Globus pallidus (tissue), 1 donor: ENCODE measurements at places on chromosomes 11 and 22.

DNA sequence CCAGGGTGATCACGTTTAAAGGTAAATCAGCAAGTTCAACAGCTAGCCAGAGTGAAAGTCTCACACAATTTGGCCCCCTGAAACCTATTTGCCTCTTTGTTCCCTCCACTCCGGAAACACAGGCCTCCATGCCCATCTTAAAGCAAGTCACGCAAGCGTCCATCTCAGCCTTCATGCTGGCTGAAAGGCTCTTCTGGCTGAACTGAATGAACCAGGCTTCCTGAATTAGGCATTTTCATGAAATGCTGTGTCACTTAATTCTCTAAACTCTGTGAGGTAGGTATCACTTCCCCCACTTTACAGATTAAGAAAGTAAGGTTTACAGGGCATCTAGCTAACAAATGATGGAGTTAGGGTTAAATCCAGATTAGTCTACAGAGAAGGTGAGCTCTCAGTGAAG is 1.4 kb downstream of the SLC25A17 start:
- no peak for DNase-seq

GRCh38 chr11:110786226-110786902 is 74.1 kb upstream of the ARHGAP20 start:
- DNase-seq = no peak

- DNase-seq = no peak
Measured at GRCh38 chr22:32606181-32606580, 131.6 kb downstream of the FBXO7 start.

GRCh38 chr11:19903620-19904069 is 191.0 kb downstream of the NAV2 start:
- peak; percentile 75 for DNase-seq

DNA sequence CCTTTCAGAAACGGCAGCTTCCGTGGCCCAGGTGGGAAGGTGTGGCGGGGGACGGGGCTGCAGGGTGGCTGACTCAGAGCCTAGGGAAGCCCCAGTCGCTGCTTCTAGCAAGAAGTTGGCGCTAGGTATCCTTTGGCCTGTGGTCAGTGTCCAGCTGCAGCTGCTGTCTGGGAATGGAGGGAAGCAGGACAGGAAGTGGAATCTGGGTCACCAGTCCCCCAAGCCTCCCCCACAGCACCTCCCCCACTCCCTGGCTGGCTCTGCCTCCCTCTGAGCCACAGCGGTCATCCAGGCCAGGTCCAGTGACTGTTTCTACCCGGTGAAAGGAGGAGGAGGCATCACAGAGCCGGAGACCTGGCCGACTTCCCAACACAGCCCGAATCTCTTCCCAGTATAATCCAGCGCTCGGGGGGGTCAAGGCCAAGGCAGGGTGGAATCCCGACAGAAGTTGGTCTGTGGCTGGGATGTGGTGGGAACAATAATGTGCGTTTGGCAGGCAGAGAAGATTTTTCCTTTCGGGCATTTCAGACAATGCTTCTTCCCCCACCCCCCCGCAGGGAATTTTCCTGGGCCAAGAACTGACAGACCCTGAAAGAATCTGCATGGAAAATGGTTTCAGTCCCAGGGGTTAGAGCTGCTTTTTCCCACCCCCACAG is 45.1 kb downstream of the C11orf96 start:
- peak; percentile 59 for DNase-seq

GRCh38 chr22:44245438-44245837 is 64.7 kb downstream of the PARVG start:
- no peak for DNase-seq

GRCh38 chr11:61776561-61777075 is 15.8 kb downstream of the TMEM258 start:
- DNase-seq = peak; percentile 75

DNA sequence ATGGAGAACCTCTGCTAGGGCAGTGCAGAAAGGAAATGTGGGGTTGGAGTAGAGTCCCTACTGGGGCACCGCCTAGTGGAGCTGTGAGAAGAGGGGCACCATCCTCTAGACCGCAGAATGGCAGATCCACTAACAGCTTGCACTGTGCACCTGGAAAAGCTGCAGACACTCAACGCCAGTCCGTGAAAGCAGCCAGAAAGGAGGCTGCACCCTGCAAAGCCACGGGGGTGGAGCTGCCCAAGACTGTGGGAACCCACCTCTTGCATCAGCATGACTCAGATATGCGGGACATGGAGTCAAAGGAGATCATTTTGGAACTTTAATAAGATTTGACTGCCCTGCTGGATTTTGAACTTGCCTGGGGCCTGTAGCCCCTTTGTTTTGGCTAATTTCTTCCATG is 8.7 kb downstream of the TSKU start:
- no peak for DNase-seq

DNA sequence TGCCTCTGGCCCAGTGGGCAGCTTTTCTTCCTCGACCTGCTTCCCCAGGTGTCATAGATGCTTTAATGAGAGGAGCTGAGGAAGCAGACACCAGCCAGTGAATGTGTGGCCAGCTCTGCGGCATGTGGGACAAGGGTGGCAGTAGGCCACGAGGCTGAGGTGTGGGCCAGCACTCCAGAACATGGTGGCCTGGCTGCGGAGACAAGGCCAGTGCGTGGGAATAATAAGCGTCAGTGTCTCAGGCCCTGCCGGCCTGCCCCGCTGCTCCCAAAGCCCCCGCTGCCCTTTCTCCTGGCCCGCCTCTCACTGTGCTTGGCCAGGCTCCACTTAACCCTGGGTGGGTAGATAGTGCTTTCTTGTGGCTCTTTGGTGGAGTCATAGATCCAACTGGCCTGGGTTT is 2.1 kb downstream of the MAPK8IP1 start:
- no peak for DNase-seq

GRCh38 chr11:126163074-126163700 is 48.3 kb downstream of the RPUSD4 start:
- no peak for DNase-seq

DNA sequence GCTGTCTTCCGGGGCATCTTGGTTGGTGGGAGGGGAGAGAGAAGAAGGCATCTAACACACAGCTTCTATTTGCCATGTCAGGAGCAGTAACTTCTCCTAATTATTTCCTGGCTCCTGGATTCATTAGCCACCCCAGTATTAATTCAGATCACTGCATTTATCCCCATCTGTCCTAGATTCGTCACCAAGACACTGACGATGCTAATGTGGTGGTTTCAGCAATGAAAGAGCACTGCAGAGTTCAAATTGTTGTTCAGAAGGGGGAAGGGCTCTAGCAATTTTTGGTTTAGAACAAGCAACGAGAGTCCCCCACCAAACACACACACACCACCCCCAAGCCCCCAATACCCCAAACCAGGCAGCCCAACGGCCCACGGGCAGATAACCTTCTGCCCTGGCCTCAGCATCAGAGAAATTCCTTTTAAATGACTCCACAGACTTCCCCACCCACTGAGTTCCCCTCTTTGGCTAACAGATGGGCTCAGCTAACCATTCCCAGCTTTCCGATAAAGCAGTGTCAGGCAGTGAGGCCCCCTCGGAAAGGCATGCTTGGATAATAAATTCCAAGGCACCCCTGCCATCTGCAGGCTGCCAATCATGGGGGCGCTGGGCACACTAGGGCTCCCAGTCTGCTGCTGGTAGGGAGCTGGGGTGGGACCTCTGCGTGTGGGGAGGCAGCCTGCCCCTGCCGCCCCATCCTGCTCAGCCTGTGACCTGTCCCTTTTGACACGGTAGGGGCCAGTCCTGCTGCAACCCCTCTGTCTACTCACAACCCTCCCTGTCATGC is 453.5 kb downstream of the MIAT start:
- no peak for DNase-seq

- no peak for DNase-seq
Measured at GRCh38 chr11:110428040-110428439, 1.7 kb upstream of the FDX1 start.

- no peak for DNase-seq
Measured at GRCh38 chr11:68977781-68978625, 2.8 kb downstream of the MRGPRD start.

- peak; percentile 95 for DNase-seq
Measured at GRCh38 chr11:117600234-117600783, 196.7 kb downstream of the DSCAML1 start.

DNA sequence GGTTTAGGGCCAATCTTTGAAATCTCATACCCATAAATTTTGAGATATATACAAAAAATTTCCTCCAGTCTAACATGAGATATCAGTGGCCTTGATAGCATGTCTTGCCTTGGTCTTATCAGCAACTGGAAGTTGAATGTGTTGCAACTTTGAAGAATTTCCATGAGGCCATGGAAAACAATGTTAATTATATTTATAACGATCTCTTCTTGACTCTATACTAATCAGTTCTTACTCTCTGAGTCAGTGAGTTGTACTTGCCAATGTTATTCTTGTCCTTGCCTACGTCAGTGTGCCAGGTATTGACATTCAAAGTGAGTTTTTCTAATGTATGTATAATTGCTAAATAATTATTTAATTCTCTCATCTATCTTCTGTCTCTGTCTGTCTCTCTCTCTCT is 535.1 kb downstream of the KCNA4 start:
- no peak for DNase-seq

- DNase-seq = no peak
Measured at GRCh38 chr22:20437613-20438426, at the start of gene SCARF2. TSS of gene SCARF2 (minus strand) at chr22:20437825. CDS start at chr22:20437754, 71 bp downstream.

DNA sequence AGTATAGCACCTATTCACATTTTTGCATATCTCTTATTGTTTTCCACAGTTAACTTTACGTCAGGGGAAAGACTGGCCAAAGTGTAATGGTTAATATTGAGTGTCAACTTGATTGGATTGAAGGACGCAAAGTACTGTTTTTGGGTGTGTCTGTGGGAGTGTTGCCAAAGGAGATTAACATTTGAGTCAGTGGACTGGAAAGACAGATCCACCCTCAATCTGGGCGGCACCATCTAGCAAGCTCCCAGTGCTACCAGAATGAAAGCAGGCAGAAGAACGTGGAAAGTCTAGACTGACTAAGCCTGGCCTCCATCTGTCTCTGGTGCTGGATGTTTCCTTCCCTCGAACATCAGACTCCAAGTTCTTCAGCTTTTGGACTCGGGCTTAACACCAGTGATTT is 1900.7 kb upstream of the RAG2 start:
- DNase-seq = no peak

DNA sequence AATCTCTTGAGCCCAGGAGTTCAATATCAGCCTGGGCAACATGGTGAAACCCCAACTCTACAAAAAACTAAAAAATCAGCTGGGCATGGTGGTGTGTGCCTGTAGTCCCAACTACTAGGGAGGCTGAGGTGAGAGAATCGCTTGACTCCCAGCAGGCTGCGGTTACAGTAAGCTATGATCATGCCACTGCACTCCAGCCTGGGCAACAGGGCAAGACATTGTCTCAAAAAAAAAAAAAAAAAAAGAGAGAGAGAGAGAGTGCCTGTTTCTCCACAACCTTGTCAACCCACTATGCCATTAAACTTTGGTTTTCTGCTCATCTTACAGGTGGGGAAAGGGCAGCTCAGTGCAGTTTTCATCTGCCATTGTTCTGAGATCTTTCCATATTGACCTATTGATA is 5.1 kb downstream of the FOLR3 start:
- DNase-seq = no peak

- DNase-seq = no peak
Measured at GRCh38 chr11:110022548-110022947, 70.6 kb upstream of the ZC3H12C start.

GRCh38 chr11:8095806-8096522 is 15.0 kb downstream of the TUB start:
- DNase-seq = no peak
